Stomach (tissue), 19 donors: ENCODE measurements at places on chromosomes 11 and 22. TPM values are rescaled to one million over a fixed set of nuclear protein-coding genes. Genes with fewer than 3 reads are reported as not detected.
A peak's percentile ranks its signal among the peaks of the same experiment; 100 is the strongest.

The C11orf86 gene
- polyA plus RNA-seq: not detected

- peak; percentile 81 for DNase-seq
Observed at GRCh38 chr22:45246060-45246985, 5.6 kb upstream of the KIAA0930 start.

GRCh38 chr11:118198370-118198769 lies 21.9 kb upstream of the SCN2B start:
- peak; percentile 92 for DNase-seq

The SPON1 gene
- polyA plus RNA-seq: 9.9 TPM

The FAM83F gene
- polyA plus RNA-seq: 14.2 TPM

The CD3E gene
- polyA plus RNA-seq: 4.5 TPM

DNA sequence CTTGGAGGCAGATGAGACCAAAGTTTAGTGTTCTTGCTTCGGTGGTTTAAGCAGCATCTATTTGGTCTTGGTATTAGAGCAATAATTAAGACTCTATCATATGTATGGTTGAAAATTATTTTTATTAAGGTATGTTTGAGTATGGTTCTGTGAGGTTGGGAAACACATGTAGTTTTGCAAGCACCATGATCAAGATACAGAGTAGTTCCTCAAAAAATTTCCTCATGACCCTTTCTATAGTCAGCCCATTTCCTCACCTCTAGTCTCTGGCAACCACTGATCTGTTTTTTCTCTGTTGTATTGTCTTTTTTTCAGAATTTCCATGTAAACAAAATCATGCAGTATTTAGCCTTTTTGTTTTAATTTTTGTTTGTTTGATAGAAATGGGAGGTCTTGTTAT lies 18.4 kb downstream of the MTMR3 start:
- DNase-seq: no peak

DNA sequence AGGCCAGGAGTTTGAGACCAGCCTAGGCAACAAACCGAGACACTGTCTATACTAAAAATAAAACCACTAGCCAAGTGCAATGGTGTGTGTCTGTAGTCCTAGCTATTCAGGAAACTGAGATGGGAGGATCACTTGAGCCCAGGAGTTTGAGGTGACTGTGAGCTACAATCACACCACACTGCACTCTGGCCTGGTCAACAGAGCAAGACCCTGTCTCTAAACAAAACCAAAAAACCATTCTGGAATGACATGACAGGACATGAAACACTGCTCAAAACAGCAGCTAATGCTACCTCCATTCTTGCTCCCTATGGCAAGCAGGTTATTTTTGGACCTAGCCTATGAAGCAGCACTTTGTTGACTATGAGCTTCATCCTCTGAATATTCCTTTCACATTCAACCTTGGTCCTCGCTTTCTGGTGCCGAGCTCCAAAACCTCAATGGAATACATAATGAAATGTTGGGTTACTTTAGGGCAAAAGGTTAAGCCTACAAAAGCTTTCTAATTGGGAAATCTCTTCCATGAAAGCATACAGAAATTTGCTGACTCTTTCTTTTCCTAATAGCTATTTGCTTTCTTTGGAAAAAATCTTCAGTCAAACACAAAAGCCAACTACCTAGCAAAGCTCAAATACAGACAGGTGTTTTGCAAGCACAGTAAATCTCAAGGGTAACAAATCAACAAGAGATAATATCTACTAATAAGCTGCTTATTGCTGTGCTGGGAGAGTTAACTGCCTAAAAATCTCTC lies 21.1 kb downstream of the SIK3 start:
- no peak for DNase-seq

GRCh38 chr22:37887584-37888378 lies 18.3 kb upstream of the MICALL1 start:
- no peak for DNase-seq

DNA sequence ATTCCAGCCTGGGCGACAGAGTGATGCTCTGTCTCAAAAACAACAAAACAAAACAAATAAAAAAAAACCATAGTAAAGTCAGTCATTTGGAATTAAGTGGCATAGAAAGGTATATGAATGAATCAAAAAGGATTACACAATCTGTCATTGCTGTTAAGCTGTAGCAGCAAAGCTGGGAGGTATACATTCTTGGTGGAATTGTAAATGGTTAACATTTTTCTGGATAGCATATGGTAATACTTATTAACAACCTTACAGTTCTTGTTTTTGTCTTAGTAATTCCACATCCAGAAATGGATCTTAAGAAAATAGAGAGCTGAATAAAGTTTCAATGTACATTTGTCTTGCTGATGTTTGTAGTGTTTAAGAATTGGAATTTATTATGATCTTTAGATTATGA lies 30.0 kb downstream of the DDX10 start:
- DNase-seq: no peak

DNA sequence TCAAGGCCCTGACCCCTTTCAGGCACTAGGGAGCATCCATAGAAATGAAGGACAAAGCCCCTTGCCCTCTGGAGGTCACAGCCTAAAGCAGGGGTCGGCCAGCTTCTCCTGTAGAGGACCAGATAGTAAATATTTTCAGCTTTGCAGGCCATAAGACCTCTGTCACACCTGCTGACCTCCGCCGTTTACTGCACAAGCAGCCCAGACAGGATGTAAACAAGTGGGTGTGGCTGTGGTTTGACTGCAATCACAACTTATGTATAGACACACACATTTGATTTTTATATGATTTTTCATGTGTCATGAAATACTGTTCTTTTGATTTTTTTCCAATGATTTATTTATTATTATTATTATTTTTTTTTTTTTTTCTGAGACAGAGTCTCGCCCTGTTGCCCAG lies 34.3 kb downstream of the KIAA1671 start:
- DNase-seq: no peak

The AIP gene
- 75.5 TPM for polyA plus RNA-seq

GRCh38 chr11:116030697-116031331 lies 526.6 kb upstream of the CADM1 start:
- no peak for DNase-seq

DNA sequence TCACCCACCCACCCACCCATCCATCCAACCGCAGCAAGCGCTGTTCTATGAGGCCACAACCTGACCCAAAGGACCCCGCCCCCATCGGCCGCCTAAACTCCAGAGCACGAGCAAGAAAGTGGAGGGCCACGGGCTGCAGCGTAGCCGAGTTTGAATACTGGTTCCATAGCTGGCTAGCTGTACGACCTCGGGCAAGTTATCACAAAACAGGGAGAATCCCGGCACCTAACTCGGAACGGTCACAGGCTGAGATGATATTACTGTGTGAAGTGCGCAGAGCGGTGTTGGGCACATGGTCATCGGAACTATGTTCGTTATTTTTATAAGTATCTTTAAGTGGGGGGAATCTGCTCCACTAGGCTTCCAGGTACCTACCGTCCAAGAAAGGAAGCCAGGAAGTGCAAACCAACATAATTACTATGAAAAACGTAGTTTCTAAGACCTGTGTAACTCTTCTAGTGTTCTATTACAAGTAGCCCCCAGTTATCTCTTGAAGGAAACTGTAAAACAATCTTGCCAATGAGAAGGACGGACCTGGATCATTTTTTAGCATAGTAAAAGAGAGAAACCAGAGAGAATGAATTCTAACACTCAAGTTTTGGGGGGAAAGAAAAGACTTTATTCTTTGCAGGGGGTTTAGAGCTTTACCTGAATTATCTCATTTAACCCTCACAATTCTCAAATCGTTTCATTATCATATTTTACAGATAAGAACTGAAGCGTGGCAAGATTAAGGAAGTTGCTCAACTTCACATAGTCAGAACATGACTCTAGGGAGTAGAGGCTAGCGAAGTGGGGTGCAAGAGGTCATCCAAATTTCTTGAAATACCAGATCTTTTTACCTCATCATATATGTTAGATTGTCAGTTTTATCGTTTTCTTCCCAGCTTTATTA lies 663 bp upstream of the BUD13 start:
- peak; percentile 12 for DNase-seq

DNA sequence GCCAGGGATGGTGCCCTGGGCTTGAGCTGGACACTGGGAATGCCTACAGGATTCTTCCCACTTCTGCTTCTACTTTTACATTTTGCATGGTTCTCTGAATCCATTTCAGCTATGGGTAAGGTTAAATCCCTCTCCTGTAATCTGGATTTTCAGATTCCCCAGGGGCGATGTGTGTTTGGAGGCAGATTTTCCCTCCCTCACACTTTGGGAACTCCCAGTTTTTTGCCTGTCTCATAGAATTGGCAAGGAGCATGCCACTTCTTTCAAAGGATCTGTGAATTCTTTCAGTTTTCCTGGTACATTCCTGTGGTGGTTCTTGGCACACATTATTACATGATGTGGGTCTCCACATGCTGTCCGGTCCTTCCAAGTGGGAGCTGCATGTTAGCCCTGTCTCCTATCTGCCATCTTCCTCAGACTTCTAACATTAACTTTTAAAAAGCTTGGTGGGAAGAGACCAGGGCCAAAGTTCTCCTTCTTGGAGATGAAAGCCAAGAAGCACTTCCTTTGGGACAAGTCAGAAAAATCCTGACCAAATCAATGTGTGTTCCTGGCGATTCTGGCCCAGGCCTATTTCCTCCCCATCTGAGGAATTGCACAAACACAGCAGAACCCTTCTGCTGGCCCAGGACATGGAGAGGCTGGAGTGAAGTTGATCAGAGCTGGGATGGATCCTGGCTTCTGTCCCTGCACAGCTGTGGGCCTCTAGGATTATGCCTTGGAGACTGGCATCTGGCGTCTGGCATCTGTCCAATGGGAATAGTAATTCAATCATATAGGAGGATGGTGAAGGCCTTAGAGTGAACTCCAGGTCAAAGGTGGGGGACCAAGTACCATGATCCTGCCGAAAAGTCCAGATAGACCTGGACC lies 5.4 kb upstream of the APOL2 start:
- DNase-seq: no peak

DNA sequence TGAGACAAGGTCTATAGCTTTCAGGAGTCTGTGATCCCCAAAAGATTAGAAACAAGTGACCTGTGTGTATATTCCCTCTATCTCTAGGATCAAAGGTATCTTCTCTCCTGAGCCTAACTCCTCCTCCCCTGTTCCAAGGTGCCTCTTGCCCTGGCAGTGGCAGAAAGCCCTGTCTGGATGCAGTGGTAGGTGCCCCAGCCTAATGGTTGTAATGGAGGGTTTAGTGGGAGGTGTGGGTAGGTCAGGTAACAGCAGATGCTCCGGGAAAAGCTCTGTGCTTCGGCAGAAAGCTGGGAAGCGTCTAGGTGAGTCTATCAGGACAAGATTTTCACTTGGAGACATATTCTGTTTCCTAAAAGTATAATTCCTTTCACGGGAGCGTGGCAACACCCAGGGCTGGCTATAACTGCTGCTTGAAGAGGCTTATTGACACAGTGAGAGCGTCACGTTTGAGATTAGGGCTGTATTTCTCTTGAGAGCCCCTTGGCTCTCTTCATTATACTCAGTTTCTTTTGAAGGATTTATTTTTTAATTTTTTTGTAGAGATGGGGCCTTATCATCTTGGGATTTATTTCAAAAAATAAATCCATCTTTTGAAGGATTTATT lies 49.5 kb downstream of the PRR5L start:
- no peak for DNase-seq

DNA sequence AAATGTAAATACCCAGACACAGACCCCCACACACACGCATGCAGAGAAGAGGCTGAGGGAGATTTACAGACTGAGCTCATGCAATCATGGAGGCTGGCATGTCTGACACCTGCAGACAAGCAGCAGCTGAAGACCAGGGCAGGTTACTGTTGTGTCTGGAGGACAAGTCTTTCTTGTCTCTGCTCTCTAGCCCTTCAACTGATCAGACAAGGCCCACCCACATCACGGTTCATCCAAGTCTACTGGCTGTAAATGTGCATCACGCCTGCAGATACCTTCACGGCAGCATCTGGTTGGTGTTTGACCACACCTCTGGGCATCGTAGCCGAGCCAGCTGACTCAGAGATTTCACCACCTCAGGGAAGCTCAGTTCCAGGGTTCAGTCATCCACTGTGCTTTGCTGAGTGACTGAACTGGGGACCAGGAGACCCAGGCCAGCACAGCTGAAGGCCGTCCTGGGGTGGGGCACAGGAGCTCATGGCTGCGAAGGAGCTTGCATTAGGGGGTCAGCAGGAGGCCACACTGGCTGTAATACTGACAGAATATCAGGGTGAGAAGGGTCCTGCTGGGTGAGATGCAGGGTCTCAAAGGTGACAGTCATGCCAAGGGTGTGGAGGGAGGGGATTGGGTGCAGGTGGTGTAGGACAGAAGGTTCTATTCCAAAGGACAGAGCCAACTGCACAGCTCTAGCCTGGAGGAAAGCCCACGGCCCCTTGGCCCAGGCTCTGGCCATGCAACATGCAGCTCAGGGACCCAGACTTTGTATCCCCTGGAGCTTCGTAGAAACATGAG lies 304.9 kb downstream of the BRD1 start:
- no peak for DNase-seq

DNA sequence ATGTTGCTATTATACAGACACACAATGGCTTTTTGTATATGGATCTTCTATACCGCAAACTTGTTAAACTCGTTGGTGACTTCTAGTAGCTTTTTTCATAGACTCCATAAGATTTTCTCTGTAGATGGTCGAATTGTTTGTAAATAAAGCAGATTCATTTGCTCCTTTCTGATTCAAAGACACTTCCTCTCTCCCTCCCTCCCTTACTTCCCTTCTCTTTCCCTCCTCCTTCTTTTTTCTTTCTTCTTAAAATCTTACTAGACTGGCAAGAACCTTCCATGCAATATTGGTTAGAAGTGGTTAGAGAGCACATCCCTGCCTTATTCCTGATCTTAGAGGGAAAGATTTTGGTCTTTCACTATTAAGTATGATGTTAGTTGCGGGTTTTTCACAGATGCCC lies 36.4 kb downstream of the MYEOV start:
- no peak for DNase-seq

- peak; percentile 54 for DNase-seq
Observed at GRCh38 chr11:75499423-75500190, 26.1 kb downstream of the GDPD5 start.

GRCh38 chr22:25853078-25853477 lies 111.1 kb downstream of the MYO18B start:
- no peak for DNase-seq

GRCh38 chr22:47369431-47370015 lies 607.1 kb downstream of the TBC1D22A start:
- no peak for DNase-seq

The TP53I11 gene
- 18.5 TPM for polyA plus RNA-seq

DNA sequence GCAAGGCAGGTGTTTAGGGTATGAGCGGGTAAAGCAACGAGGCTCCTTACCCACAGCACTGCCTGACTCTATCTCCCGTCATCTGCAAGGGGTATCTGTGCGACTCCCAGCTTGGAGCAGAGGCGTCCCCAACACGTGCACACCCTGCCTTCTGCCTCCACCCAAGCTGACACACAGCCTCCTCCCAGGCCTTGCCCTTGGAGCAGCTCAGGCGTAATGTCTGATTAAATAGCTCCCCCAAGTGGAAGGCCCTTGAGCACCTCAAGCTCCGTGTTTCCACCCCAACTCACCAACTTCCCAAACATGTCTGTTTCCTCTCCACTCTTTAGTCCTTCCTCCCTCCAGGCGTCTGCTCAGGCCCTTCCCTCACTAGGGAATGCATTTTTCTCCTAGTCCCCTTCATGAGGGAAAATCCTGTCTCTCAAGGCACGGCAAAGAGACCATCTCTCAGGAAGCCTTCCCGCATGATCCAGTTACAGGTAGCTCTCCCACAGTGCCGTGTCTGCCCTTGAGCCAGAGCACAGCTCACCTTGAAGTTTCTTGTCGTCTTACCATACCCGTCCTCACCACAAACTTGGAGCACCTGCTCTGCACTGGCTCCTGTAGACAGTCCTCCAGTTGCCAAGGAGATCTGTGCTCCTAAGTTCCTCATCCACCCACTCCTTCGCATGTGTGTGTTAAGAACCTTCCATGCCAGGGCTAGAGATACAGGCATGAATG lies 15.8 kb downstream of the CYB5R2 start:
- peak; percentile 88 for DNase-seq

GRCh38 chr11:105489446-105489845 lies 120.4 kb upstream of the GRIA4 start:
- DNase-seq: no peak

- no peak for DNase-seq
Observed at GRCh38 chr11:71145988-71146824, 106.2 kb downstream of the SHANK2 start.
